Stimulated activated CD8-positive, alpha-beta memory T cell treated with anti-CD3 and anti-CD28 coated beads, Interleukin-7, amount 100 ng/mL, for 48 hours (primary cell): ENCODE measurements at places on chromosomes 3 and 15.

DNA sequence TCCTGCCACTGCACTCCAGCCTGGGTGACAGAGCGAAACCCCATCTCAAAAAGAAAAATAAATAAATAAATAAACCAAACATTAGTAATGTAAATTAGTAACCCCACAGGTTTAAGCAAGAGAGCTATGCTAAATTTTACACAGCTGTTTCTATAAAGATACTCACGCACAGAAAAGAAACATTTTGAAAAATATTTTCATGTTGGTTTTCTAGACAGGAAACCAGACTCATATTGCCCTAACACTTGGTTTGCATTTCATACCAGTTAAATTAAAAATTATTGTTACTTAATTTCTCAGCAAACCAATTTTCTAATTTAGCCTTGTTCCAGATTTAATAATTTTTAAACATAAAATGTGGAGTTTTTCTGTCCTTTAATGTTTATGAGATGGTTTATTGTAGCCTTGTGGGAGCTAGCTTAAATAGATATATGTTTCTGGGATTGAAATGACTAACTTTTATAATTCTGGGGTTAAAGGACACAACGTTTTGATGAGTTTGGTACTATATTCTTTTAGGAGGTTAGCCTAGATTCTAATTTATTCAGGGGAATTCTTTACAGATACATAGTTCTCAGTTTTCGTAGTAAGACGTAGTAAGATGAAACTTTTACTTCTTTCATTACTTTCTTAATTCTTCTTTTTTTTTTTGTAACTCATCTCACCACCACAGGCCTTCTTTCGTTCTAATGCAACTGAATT, 42.6 kb upstream of the SLC4A7 start:
- no peak for DNase-seq

DNA sequence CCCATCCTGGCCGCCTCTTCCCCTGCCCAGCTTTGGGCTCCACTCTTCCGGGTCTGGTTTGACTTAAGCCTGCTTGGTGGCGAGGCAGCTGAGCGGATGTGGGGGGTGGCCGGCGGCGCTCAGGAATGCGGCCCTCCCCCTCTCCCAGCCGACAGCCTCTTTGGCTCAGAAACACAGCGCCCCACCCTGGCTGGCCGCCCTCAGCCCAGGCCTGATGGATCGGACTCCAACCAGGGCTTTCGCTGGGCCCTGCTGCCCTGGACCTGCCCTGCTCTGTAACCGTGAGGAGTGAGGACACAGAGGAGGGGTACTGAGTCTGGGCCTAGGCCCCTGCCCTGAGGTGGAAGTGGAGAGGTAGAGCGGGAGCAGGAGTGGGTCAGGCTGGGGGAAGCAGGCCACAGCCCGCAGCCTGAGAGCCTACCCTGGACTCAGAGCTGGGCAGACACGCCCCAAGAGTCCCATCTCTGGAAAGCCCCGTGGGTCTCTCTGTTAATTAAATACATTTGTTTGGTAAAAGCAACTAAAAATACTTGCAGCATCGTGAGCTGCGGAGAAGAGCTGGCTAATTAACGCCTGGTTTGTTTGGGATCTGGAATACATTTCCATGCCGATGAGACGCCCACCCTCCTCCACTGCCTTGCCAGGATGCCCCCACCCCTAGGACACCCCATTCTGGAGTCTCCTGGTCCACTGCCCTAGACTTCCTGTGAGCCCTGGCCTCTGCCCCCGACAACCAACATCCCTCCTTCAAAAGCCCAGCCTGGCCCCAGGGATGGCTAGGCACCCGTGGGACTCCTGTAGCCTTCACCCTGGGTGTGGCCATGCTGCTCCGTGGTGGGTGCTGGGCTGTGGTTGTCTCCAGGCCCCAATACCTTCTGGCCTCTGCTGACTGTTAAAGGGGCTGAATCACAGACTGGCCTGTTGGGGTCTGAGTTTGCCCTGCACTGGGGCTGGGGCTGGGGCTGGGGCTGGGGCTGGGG, 19.6 kb downstream of the PLXNA1 start:
- no peak for DNase-seq

GRCh38 chr3:73257186-73257585, 195.7 kb downstream of the EBLN2 start:
- DNase-seq = no peak

- no peak for DNase-seq
Measured at GRCh38 chr3:194396859-194397756, 2.0 kb downstream of the GP5 start.

DNA sequence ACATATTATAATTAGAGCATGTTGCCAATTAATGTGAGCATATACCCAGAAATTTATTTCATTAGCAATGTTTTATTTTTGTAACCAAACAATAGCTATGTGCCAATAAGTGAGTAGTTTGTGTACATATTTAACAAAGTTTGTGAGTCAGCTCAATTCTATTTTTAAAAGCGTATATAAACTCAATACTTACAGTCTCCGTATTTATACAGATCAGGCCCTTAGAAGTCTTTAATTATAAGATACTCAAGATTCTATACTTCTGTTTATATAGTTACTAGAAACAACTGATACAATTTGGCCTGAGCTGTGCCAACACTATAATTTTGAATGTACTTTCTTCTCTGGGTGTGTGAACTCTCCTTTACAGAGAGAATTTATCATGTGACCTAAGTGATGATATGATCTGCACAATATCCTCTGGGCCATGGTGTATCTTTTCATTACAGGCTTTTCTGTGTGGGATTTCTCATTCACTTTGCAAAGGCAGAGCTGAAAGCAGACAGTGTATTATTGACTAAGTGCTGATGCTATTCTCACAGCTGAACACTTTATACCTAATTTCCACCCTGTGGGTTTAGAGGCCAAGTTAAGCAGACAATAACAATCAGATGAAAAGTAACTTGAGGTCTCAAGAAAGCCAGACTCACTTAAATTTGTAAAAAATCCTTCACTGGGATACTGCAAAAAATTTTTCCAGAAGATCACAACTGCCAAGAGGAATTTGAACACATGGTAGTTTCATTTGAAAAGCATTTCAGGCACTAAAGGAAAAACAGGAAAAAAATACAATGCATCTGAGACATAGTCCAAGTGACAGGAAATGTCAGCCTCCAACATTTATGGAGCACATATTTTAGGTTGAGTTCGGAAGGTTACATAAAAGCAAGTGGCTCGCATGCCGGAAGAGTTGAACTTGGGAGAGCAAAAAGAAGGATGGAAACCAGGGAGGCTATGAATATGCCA, 277.9 kb upstream of the SEMA6D start:
- DNase-seq = no peak

DNA sequence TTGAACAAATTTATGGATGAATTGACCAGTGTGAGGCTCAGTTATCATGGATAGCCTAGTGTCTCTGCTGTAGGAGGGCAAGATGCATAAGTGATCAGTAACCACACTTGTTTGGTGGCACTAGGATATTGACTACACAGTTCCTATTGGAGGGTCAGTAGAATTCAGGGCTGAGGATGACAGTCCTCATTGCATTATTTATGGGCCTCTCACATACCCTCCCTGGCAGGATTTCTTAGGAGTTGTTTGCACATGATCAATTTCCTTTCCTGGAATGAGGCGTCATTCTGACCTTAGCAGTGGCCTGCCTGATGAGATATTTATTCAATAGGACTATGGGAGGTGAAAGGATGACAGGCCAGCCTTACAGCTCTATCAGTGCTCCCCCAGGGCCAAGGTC, 125.1 kb upstream of the AGBL1 start:
- DNase-seq = no peak

DNA sequence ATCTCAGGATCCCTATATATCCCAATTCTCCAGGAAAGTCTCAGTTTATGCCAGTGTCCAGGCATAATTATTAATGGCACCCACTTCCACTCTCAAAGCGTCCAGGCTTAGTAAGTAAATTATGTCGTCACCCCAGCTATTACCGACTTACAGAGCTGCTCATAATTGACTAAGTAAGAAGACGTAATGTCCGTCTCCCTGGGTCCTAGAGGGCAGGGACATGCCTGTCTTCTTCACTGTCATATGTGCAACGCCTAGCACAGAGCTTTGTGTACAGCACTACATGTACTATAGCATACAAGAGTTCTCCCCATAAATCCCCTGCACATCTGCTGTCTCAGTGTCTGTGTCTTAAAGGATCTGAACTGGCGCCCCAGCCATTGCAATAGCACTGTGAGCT, 23.9 kb upstream of the HRH1 start:
- no peak for DNase-seq

DNA sequence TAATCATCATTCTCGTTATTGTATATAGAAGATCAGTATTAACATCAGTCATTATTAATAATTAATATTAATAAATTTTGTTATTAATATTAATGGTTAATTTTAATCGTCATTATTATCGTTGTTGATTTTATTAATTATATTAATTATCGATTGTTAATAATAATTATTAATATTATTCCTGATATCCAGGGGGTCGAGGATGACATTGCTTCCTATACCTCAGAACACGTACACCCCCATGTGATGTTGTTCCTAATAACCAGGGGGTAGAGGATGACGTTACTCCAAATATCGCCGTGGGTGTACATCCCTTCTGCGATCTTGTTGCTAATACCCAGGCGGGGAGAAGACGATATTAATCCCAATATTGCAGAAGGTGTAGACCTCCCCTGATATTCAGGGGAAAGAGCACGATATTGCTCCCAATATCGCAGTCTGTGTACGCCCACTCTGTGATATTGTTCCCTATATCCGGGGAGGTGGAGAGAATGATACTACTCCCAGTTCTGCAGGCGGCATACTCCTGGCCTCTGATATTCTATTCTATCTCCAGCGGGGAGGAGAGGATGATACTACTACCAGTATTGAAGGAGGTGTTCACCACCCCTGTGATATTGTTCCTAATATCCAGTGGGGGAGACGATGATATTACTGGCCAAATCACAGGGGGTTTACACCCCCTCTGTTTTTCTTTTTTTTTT, 22.3 kb upstream of the BMF start:
- no peak for DNase-seq

DNA sequence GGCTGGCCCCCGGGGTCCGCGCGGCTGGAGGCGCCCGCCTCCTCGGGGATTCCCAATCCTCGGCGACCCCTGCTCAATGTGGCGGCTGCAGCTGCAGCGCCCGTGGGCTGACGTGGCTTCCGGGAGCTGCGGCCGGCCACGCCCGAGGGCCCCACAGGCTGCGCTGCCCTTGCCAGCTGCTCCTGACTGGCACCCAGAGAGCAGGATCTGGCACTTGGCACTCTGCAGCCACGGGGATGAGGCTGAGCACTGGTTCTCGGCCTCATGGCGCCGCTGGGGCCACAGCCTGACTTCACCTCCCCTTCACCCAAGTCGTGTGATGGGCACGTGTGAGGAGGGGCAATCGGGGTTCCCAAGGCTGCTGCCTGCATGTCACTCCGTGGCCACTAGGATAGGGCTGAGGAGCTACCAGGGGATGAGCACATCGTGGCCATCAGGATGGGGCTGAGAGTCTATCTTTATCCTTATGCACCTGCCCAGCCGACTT, 267.8 kb upstream of the FRG2C start:
- no peak for DNase-seq

GRCh38 chr15:49706805-49707204, 86.0 kb downstream of the DTWD1 start:
- DNase-seq = no peak

GRCh38 chr3:140273542-140274195, 338.7 kb downstream of the CLSTN2 start:
- DNase-seq = no peak

DNA sequence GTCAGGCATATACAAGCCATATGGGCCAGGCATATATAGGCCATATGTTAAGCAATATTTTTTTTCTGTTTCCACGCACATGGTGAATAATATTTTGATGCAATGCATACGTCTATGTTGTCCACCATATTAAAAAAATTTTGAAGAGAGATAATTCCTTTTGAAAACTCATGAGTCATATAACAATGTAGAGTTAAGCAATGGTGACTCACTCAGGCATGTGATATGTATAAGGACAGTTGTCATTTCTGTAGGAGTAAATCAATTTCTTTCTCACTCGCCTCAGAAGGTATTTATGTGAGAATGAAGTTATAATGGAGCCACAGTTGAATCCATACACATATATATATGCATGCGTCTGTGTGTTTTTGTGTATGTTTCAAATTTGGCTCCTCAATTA, 272.6 kb downstream of the EPHA3 start:
- DNase-seq = no peak

DNA sequence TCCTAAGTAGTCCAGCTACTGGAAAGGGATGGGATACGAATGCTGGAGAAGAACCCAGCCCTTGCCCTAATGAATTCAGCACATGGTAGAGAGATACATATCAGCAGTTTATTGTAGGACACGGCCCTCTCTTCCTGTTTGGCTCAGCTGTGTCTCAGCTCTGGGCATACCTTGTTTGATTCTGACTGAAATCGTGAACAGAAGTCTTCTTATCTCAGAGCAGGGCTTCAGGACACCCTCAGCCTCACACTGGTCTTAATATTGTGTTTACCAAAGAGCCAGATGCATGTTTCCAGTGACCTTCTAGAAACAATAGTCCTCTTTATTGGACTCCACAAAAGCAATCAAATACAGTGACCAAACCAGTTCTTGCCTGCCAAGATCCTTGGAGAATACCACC, 54.7 kb downstream of the FAM174B start:
- no peak for DNase-seq

GRCh38 chr15:93372865-93373223, 283.8 kb upstream of the RGMA start:
- no peak for DNase-seq

DNA sequence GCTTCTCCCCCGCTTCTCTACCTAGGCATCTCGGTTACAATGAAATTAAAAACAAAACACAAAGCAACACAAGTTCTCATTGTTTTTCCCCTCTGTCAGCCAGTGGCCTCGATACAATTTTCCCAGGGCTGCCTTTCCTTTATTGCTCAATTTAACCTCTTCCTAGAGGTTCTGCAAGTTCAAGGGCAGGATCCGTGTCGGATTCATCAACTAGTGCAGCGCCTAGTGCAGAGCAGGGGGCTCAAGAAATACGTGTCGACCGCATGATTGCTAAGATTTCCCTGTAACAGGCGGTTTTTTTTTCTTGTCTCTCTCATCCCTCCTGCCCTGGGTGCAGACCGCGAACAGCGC, 1.4 kb upstream of the BHLHE40 start:
- no peak for DNase-seq

DNA sequence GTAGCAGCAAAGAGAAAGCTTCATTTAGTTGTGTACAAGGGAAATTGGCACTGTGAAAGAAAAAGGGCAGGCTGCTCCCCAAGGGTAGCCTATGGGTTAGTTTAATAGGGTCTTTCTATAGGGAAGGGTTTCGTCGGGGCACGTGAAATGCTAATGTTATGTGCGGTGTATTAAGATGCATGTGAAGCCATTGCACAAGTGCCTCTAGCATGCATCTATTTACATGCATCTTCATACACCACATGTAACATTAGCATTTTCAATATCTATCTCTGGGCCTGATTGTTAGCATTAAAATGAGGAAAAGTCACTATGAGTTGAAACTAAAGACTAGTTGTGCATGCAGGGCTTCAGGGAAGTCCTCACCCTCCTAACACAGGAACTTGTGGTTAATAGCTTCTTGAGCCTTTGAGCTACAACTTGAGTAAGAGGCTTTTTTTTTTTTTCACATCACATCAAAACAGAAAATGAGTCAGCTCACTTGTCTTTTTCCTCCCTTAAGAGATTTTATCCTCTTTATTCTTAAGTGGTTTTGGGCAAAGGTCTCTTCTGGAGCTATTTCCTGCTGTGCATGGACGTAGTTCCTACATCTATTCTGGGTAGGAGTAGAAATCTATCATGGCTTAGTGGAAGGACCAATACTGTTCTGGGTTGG, 613.4 kb downstream of the ZPLD1 start:
- DNase-seq = no peak

GRCh38 chr3:146912241-146913015, 307.3 kb upstream of the PLSCR5 start:
- DNase-seq = no peak

- no peak for DNase-seq
Measured at GRCh38 chr3:14140668-14141067, 15.8 kb downstream of the TMEM43 start.
